Smooth muscle cell of trachea (primary cell): ENCODE measurements at places on chromosomes 5 and 9. TPM values are rescaled to one million over a fixed set of nuclear protein-coding genes. Genes with fewer than 3 reads are reported as not detected.

RGS7BP gene
- not detected in 2 replicates for total RNA-seq

LRRC14B gene
- not detected in 2 replicates for total RNA-seq

AQP3 gene
- 2.6 and 21.2 TPM in 2 replicates for total RNA-seq

PCDHA1 gene
- total RNA-seq, result under 0.01 TPM in 1 of 2 replicates, not detected in the other

VLDLR gene
- 19.8 and 22.0 TPM in 2 replicates for total RNA-seq

IFNB1 gene
- total RNA-seq, result not detected in 2 replicates

PCDHB12 gene
- total RNA-seq, result 0.15 and 0.33 TPM in 2 replicates

F12 gene
- 0.17 TPM in 1 of 2 replicates, not detected in the other for total RNA-seq

ADCY2 gene
- total RNA-seq, result 0.15 and 0.66 TPM in 2 replicates

TRIM36 gene
- 0.29 and 0.33 TPM in 2 replicates for total RNA-seq

GRIN3A gene
- total RNA-seq, result not detected in 2 replicates

CEP120 gene
- total RNA-seq, result 13.6 and 17.7 TPM in 2 replicates

BSPRY gene
- total RNA-seq, result not detected in 2 replicates

SPINK6 gene
- not detected in 2 replicates for total RNA-seq

RAB14 gene
- total RNA-seq, result 20.7 and 39.7 TPM in 2 replicates

NPR3 gene
- total RNA-seq, result 82.2 and 123 TPM in 2 replicates

GTF3C4 gene
- total RNA-seq, result 14.1 and 14.9 TPM in 2 replicates

SOX30 gene
- under 0.01 TPM in 1 of 2 replicates, not detected in the other for total RNA-seq

PTGS1 gene
- 44.8 and 67.8 TPM in 2 replicates for total RNA-seq

TNFSF8 gene
- not detected in 2 replicates for total RNA-seq

CAMK2A gene
- total RNA-seq, result 1.5 and 3.8 TPM in 2 replicates

PMPCA gene
- total RNA-seq, result 50.1 and 55.1 TPM in 2 replicates

MARCHF3 gene
- total RNA-seq, result 6.8 and 7.4 TPM in 2 replicates

ZFP37 gene
- 3.0 and 5.2 TPM in 2 replicates for total RNA-seq

PCDHB9 gene
- under 0.01 and 0.17 TPM in 2 replicates for total RNA-seq

WDR38 gene
- total RNA-seq, result not detected in 2 replicates

LCN15 gene
- under 0.01 TPM in 1 of 2 replicates, not detected in the other for total RNA-seq

SOWAHA gene
- total RNA-seq, result 0.15 and 0.17 TPM in 2 replicates

WNK2 gene
- total RNA-seq, result 0.15 TPM in 1 of 2 replicates, not detected in the other

SPINK1 gene
- total RNA-seq, result not detected in 2 replicates

ZNF367 gene
- 0.99 and 6.8 TPM in 2 replicates for total RNA-seq

PCDHA10 gene
- under 0.01 and 0.17 TPM in 2 replicates for total RNA-seq

SLC4A9 gene
- not detected in 2 replicates for total RNA-seq

SPATA31C1 gene
- not detected in 2 replicates for total RNA-seq

OR13C2 gene
- total RNA-seq, result 0.15 TPM in 1 of 2 replicates, not detected in the other

CCDC127 gene
- 7.1 and 7.8 TPM in 2 replicates for total RNA-seq

TLR4 gene
- total RNA-seq, result 1.9 and 6.0 TPM in 2 replicates

TRPM6 gene
- total RNA-seq, result under 0.01 TPM in 2 replicates

C5orf52 gene
- not detected in 2 replicates for total RNA-seq
